ENCODE measurements at places on chromosomes 12 and 14.

GRCh38 chr12:108214486-108214885, 85.4 kb downstream of the WSCD2 start:
- DNase-seq: no peak

- no peak for DNase-seq
These were observed 8.9 kb upstream of the RNF212B start for GRCh38 chr14:23228812-23229211.

GRCh38 chr14:100620255-100621100, 33.3 kb upstream of the BEGAIN start:
- DNase-seq: no peak

DNA sequence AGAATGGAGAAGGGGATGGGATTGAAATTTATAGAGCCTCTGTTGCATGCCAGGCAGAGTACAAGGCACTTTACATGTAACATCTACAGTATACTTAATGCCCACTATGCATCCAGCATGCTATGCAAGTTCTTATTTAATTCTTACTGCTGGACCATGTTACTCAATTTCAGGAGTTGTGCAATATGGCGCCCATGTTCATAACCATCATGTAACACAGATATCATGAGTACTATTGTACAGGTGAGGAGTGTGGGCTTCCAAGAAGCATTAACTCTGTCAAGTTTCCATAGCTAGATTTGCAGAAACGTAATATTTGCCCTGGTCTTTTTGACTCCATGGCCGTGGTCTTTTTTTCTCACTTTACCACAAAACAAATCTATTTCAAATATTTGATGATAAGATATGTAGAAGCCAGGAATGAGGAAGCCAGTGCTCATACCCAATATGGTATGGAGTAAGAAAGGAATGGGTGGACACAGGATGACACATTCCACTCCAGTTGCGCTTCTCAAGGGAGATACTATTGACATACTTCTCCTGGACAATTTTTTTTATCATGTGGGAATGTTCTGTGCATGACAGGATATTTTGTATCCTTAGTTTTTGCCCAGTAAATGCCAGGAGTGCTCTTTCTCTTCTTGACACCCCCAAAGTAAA, 191.8 kb downstream of the C12orf75 start:
- DNase-seq: no peak

DNA sequence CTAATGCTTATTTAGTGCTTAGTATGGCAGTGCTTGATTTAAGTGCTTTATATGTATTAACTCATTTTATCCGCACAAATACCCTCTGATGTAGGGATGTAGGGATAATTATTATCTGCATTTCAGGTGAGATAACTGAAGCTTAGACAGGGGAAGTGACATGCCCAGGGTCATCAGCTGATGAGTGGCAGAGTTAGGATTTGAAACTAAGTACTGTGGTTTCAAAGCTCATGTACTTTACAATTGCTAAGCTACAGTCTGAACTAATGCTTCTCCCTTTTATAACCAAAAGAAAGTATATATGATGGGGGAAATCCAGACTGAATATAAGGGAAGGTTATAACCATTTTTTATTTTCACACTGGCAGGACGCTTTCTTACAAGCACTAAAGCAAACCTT, 229.6 kb upstream of the NAV3 start:
- DNase-seq: no peak
